ENCODE measurements at places on chromosomes 2 and 18.

DNA sequence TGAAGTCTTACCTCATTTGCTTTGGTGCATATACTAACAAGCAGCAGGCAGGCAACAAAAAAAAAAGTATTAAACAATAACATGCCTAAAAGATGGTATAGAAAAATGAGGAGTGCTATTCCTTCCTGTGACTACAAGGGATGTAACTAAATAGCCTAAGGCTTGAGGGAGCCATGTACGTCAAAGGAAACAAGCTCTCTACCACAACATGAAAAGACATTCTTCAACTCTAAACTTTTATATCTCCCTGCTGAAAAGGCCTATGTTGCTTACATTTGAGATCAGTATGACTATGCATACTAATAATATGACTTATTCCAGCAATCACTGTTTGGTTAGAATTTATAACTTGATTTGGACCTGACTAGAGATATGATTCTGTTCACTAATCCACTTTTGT lies 347.9 kb downstream of the ADCYAP1 start:
- DNase-seq: no peak

- DNase-seq: no peak
Observed at GRCh38 chr2:7438855-7439254, 521.6 kb downstream of the RNF144A start.

DNA sequence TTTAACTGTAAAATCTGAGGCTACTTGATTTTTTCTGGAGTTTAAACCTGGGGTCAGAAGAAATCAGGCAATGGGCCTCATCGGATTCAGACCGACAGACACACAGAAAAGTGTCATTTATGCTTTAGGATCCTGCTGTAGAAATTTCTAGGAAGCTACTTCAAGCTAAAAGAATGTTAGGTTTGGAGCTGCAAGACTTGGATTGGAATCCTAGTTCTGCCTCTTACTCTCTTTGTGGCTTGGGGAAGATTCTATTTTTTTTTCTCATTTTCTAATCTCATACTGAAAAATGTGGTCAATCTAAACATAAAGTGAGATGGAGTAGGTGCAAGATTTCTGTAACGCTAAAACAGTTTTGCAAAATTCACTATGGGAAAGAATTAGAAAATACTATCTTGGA lies 48.8 kb upstream of the KCNE4 start:
- no peak for DNase-seq

- DNase-seq: no peak
Observed at GRCh38 chr2:181779288-181780021, 99.1 kb upstream of the NEUROD1 start.

- no peak for DNase-seq
Observed at GRCh38 chr2:102837626-102838198, 75.9 kb downstream of the TMEM182 start.

GRCh38 chr2:1837458-1837857 lies 93.1 kb upstream of the PXDN start:
- no peak for DNase-seq

GRCh38 chr18:32661486-32662299 lies 111.1 kb downstream of the KLHL14 start:
- DNase-seq: no peak

- peak; percentile 32 for DNase-seq
Observed at GRCh38 chr18:77061281-77061945, 71.2 kb downstream of the MBP start.

- DNase-seq: no peak
Observed at GRCh38 chr18:8765783-8766463, 60.6 kb downstream of the MTCL1 start.

DNA sequence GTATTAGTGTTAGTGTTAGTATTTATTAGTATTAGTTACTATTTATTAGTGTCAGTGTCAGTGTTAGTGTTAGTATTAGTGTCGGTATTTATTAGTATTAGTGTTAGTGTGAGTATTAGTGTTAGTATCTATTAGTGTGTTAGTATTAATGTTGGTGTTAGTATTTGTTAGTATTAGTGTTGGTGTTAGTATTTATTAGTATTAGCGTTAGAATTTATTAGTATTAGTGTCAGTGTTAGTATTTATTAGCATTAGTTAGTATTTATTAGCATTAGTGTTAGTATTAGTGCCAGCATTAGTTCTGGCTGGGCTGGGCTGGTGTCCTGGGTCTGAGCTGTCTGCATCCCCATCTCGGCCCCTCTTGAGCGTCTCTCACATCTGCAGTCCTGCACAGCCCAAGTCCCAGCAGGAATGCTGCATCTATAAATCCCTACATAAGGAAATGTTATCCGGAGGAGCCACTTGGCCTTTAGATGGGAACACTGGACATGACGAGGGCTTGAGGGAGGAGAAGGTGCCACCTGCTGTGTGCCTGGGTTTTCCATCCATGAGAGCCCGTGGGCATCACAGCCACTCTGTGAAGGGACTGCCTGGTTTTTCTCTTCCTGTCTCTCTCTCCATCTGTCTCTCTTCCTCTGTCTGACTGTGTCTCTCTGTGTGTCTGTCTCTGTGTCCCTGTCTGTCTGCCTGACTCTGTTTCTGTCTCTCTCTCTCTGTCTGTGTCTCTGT lies 33.6 kb downstream of the TWIST2 start:
- DNase-seq: peak; percentile 45

DNA sequence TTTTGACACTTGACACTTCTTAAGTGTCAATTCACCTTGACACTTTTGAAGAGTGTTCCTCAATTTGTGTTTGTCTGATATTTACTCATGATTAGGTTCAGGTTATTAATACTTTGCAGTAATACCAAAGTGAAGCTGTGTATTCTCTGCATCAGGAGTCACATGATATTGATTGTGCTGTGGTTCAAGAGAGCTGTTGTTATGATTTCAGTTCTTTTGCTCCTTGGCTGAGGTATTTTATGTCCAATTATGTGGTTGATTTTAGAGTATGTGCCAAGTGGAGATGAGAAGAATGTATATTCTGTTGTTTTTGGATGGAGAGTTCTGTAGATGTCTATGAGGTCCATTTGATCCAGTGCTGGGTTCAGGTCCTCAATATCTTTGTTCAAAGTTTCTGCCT lies 17.2 kb downstream of the EHBP1 start:
- DNase-seq: no peak

DNA sequence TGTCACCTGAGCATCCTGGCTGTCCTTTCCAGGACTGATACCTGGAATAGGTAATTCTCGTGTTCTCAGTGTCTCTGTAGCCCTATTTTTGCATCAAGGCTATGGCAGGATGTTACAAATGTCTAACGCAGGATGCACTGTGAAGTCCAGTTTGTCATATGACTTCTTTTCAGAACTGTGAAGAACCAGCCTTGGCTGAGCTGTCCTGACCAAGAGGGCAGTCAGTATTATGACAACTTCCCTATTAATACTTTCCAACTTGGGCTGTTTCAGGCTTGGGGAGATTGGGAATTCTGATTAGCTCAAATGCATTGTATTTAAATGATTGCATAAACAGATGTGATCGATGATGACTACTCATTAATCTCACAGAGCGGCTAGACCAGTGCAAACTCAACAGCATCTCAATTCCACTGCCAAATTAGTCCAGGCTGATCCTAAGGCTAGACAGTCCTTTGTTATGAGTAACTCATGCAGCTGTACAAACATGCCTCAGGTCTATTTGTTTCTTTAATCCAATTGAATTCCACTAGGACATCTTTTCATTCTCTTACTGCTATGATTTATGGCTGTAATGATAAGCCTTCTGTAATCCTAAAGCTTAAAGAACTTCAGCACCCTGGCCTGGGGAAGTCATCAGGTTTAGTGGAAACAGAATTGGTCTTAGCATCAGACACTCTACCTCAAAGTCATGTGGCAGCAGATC lies 331.6 kb downstream of the KCNS3 start:
- DNase-seq: peak; percentile 25

GRCh38 chr2:129297430-129297829 lies 682.0 kb upstream of the RAB6C start:
- DNase-seq: no peak

DNA sequence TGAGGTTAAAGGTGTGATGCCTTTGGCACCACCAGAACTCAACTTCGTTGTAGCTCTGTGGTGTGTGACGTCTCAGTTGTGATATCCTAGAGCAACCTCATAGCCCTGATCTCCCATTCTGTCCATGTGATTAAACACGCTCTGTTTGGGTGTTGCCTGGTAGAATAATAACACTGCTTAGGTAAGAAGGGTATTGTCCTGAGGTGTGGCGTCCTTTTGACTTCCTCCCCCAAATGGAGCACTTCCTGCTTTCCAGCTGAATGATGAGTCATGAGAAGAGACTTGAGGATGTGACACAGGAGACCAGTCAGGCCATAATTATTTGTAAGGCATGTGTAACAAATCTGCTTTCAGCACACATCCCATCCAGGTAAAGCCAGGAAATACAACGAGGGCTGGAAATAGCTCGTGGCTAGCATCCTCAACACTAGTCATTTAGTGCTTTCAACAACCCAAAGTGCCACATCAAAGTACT lies 100.7 kb downstream of the RAPGEF4 start:
- peak; percentile 96 for DNase-seq

GRCh38 chr2:71581026-71581425 lies 127.7 kb downstream of the DYSF start:
- no peak for DNase-seq

GRCh38 chr18:59063300-59063906 lies 76.3 kb upstream of the SEC11C start:
- DNase-seq: no peak

DNA sequence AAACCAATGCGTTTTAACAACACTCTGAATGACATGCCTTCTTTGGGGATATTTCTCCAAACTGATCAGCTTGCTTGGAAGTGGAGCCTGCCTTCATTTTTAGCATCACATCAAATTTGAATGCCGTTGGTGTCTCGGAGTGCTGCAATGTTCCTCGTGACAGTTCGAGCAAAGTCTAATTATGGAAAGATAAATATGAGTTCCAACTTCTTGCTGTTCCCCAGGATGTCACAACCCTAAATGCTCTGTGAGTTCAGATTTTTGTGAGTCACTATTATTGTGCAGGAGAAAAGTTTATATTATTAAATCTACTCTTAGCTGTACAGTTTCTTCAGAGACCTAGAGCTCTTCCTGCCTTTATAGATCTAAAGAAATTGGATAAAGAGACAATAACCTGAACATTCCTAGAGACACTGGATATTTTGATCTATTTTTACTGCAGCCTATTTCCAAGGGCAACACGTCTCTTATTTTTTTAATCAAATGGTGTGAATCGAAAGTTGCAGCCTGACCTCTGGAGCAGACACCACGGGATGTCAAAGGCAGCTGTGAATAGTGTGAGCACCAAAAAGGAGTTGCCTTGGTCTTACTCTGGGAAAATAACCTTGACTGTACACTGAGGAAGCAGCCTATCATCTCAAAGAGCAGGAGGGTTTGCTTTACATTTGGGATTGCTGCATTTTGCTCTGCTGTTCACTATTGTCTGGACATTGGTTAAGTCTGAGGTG lies 330.1 kb downstream of the TDRD15 start:
- DNase-seq: no peak

GRCh38 chr2:178819992-178820391 lies 12.8 kb upstream of the TTN start:
- no peak for DNase-seq

DNA sequence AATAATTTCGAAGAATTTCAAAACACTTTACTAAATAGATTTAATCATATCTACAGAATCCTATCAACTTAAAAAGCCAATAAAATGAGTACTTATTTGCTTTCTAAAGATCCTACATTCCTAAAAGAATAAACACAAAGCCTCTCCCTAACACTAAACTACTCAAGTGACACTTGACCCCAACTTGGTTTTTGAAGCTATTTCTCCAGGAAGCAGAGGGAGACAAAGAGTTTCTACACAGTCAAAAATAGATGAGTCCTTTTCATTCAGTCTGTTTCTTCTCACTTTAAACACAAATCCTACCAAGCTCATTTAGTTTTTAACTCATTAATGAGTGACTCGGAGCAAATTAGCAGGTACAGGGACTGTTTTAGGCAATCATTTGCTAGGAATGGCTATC lies 2.1 kb downstream of the ATL2 start:
- DNase-seq: no peak

DNA sequence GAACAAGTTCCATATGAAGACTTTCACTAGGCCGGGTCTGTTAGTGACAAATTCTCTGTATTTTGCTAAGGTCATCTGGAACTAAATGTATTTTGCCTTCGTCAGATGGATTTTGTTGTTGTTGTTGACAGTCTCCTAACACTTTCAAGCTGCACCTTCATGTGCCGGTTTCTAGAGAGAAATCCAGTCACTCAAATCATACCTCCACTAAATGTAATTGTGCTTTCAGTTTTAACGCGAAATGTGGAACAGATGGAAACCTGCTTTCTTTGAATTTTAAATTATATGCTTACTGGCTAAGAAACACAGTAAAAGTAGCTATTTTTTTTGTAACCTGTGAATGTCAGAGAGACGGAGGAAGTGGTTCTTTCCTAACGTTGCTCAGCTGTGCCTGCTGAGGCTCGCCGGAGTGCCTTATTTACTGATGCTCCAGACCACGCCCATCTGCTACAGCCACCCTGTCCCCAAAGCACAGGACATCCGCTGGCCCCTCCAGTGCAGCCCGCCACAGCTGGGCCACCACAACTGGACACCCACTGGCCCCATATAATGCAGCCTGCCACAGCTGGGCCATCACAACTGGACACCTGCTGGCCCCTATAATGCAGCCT lies 134.7 kb downstream of the PXDN start:
- no peak for DNase-seq

- no peak for DNase-seq
Observed at GRCh38 chr2:119679846-119680245, 845 bp downstream of the TMEM177 start.
